NCI-H1436 treated with DMSO at 0.1 percent for 48 hours (cell line): ENCODE measurements at places on chromosomes 1 and 21.

DNA sequence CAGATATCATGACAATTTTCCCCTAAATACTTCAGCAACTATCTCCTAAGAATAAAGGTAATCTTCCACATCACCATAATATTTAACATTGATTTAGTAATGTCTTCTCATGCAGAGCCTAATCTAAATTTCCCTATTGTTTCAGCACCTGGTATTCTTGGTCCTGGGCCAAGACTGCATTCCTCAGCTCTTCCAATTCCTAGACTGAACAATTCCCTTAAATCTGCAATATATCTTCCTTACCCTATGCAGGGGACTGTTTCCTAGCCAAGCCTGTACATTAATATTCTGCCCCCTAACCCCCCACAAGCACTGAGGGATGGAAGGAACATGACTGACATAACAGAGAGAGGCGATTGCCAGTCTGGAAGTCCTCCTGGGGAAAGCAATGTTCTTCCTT, 28.7 kb upstream of the DISP1 start:
- no peak for DNase-seq

- no peak for DNase-seq
Measured at GRCh38 chr1:27891196-27891889, 19.0 kb downstream of the THEMIS2 start.

- DNase-seq: peak; percentile 60
Measured at GRCh38 chr1:206030714-206031113, 7.0 kb upstream of the CTSE start.

GRCh38 chr1:7421471-7422075, 349.5 kb upstream of the VAMP3 start:
- no peak for DNase-seq

- DNase-seq: no peak
Measured at GRCh38 chr1:216216305-216216704, 206.9 kb downstream of the USH2A start.

GRCh38 chr1:91846007-91846638, 39.8 kb downstream of the TGFBR3 start:
- peak; percentile 59 for DNase-seq

DNA sequence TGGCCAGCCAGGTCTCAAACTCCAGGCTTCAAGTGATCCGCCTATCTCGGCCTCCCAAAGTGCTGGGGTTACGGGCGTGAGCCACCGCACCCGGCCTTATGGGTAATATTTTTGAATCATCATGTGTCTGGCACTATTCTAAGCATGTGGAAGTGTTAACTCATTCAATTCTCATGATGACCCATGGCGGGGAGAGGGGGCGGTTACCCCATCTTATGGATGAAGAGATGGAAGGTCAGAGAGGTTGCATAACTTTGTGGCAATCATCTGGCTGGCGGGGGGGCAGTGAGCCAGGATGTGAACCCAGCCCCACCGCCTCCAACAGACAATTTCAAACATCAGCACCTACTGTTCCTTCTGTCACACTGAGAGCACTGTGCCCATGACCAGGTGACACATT, 11.5 kb upstream of the TAS1R2 start:
- no peak for DNase-seq

GRCh38 chr21:41280115-41280919, 36.3 kb upstream of the FAM3B start:
- DNase-seq: no peak

DNA sequence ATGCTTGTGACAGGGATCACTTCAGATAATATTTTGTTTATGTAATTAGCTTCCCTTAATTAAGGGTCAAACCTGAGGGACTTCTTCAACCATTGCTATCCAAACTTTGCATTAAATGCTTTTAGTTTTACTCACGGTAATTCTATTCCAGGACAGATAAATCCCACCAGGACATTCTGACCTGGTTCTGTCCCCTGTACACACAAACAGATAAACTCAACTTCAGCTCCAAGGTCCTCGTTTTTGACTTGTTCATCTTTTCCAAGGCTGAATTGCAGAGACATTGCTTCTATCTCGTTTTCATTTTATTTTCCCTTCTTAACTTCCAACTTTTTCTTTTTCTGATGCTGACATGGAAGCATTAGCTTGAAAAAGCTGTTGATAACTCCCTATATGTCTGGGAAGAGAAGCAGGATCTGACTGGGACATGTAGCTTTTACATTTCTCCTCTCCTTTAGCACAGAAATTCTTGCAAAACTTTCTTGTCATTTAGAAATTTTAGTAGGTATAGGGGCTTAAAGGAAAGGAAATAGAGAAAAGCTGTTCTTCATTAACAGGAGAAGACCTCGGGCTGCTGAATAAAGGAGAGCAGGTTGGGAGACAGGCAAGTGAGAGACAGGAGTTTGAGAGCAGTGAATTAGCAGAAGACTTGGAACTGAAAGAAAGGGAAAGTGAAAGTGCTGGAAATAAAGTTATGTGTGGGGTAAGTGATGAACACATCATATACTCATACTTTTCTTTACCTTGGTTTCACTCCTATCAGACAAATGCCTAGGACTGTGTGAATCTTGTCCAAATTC, 231.7 kb upstream of the B3GALT2 start:
- no peak for DNase-seq

GRCh38 chr1:26408604-26409003, 2.0 kb upstream of the LIN28A start:
- no peak for DNase-seq

DNA sequence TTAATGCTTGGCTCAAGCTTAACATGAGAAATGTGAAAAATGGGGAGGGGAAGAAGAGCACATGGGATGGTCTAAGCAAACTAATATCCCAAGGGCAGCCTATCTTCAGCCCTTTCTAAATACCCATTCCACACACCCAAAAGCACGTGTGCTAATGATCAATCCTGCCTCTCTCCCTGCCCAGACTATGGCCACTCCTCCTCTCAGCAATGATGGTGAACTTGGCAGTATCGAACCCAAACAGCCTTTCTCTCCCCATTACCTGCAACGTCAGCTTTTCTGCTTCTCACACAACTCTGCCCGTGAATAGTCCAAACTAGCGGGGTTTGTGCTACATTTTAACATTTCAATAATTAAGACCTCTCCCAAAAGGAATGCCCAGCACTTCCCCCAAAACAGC, 41.6 kb downstream of the SSBP3 start:
- DNase-seq: no peak

DNA sequence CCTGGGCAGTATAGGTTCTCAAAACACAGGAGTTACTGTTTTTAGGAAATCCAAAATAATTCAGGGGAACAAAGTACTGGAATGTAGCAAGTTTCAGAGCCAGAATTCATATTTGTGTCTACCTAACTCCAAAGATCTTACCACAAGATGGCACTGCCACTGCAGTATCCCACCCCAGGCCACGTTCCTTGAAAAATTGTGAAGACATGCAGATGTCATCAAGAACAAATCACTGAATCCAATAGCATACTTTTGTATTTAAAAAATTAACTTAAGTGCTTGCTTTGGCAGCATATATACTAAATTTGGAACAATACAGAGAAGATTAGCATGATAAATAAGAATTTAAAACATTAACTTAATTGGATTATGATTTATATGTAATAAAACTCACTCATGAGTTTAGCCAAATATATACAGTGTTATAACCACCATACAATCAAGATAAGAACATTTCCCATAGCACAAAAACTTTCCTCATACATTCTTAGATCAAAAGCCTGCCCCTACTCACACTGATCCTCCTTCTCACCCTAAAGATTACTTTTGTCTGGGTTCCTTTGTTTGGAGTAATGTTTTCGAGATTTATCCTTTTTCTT, 209.9 kb downstream of the FAF1 start:
- no peak for DNase-seq

DNA sequence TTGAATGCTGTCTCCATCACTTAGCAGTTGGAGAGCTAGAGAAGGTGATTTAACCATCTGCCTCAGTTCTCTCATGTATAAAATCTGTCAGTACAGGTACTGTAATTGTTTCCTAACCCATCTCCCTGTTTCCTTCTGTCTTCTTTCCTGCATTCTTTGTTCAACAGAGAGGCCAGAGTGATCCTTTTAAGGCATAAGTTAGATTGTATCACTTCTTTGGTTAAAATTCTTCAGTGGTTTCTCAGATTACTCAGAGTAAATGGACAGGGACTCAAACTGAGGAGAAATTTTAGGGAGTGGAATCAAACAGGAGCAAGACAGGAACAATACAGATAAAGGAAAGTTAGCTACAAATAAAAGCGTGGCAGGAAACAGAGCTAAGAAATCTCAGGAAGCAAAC, 45.2 kb upstream of the SSX2IP start:
- no peak for DNase-seq

GRCh38 chr1:57079454-57080157, 113.8 kb upstream of the C8B start:
- DNase-seq: no peak

GRCh38 chr1:217919683-217920388, 288.7 kb downstream of the SPATA17 start:
- no peak for DNase-seq

DNA sequence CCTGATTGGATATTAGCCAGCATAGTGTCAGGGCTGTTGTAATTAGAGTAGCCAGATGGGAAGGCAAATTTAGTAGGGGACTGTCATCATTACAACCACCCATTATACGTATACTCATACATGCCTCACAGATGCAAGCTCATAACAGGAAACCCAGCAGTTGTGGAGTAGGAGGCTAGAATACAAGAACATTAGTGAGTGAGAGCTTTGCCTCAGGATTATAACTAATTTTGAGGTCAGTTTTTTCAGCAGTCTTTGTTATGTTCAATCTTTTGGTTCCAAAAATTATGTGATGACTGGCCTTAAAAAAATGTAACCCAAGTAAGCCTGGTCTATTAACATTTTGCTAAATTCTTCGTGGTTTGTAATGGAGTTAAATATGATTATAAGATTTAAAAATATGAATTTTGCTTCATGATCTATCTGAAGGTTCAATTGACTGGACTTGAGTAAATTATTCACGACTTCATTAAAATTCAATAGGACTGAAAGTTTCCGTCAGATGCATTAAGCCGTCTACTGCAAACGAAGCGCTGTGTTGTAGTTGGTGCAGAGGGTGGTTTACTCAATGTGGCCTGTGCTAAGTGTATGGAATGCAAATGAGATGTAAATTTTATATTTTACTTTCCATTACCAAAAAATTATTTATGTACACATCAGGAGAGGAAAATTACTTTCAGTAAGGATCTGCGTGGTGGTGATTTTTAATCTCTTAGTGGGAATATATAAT, 48.8 kb downstream of the KCNK1 start:
- no peak for DNase-seq

- no peak for DNase-seq
Measured at GRCh38 chr1:60972841-60973364, 109.5 kb upstream of the NFIA start.

DNA sequence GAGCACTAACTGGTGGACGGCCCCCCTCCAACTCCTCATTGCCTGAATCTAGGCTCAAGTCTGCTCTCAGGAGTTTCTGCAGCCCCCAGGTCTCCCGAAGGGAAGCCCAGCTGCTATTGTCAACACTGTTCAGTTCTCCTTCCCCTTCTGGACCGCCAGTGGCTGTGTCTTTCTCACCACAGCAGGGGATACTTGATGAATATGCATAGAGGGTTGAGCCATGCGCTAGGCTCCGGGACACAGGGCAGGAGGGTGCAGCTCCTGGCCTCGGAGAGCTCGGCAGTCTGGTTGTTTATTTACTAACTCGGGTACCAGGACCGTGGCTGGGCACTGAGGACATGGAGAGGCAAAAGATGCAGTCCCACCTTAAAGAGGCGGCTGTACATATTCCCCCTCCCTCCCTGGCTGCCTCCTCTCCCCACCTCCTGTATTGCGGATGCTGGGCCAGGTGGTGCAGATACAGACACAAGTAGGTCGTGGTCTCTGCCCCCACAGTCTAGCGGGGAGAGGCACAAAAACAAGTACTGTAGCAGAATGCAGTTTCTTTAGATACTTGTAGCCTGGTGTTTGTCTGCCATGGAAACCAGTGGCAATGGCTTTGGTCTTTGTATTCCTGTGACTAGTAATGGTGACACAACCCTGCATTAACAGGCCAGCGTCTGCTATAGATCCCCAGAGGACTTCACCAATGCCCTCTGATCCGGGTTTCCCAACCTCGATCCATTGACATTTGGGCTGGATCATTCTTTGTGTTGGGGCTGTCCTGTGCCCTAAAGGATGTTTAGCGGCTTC, 26.2 kb downstream of the ARHGEF10L start:
- DNase-seq: no peak

DNA sequence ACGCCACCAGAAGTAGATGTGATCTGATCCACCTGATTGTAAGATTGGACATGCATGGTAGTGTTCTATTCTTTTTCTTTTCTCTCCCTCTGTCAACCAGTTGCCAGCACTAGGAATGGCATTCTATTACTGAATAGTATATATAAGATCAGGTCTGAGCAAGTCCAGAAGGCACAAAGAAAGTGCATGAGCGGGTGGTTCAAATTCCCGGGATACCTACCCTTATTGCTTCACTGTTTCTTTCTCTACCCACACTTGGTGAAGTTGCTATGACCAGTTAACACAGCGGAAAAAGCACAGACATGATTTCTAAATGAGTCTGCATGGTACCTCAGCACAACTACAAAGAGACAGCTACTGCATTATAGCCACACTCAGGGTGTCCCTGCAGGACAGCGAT, 64.0 kb downstream of the SLC9A1 start:
- DNase-seq: no peak

DNA sequence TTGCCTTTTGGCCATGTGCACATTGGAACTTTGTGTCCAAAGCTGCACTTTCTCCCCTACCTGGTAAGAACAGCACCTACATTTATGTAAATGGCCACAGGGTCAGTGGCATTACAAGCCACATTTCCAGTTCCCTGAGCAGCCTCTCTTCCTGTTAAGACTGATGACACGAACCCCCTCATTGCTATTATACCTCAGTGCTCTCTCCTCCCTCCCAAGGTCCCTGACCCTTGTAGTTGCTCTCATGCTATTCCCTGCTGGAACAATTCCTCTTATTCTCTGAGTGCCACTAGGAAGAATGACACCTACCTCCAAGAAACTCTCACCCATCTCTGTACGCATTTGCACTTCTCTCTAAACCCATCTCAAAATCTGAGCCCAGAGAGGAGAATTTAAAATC, 14.9 kb upstream of the VAV3 start:
- no peak for DNase-seq

DNA sequence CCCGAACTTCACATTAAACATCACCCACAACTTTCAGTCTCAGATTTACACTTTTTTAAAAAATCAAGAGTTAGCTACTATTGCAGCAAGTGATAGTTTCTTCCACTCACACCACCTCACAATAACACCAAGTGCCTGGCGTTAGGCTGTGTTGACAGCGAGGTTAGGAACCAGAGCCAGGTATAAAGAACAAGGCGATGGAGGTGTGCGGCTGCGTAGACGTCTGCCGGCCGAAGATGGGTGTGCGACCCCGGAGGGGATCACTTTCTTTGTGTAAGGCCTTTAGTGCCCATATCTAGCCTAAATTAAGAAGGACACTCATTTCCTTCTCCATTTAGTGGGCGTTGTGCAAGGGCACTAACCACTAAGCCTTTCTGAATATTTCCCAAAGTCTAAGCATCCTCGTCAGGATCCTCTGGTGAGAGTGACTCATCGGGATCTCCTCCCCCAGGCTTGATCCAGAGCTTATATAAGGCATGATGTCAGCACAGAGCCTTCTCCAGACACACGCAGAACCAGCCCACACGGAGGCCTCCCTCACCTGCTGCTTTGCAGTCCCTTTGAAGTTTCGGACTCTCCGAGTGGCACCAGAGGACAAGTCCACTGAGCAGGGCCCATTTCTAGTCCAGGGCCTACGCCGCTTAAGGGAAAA, 11.8 kb downstream of the NHLH2 start:
- no peak for DNase-seq

GRCh38 chr1:121546830-121547591, 362.2 kb downstream of the SRGAP2C start:
- no peak for DNase-seq

- peak; percentile 58 for DNase-seq
Measured at GRCh38 chr1:119674835-119675289, 26.8 kb upstream of the ZNF697 start.
